ENCODE measurements at places on chromosomes 6 and 20.

GRCh38 chr20:53621482-53622246 lies 28.0 kb upstream of the ZNF217 start:
- no peak for DNase-seq

DNA sequence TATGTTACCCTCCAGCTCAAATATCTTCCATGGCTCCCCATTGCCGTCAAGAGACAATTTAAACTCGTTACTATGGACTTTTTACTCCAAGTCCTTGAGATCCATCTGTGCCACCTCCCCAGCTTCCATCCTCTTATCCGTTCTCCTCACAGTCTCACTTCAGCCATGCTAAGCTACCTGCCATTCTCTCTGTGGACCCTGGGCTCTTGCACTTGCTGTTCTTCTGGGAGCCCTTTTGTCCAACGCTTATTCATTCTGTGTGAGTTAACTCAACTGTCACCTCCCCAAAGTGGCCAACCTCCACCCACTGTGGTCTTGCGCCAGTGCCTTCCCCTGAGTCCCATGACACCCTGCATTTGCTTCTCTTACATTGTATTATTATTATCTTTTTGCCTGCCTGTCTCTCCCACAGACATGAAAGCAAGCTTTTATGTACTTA lies 132.4 kb downstream of the BCAS1 start:
- DNase-seq, result no peak

GRCh38 chr6:118869350-118869749 lies 24.6 kb upstream of the ASF1A start:
- no peak for DNase-seq

DNA sequence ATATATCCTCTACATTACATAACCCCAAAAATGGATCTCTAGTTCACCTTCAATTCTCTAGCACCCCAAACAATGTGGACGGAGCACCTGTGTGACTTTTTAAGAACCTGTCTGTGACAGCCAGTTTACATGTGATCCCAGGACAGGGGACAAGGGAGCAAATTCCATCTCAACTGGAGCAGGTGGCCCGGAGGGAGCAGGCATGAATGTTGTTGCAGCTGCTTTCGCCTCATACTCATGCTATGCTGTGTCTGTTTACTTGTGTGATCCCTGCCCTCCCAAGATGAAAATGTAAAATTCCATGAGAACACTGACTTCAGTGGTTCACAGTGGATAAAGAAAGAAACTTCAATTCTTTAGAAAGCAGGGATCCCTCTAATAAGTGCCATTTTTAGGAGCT lies 600.3 kb downstream of the CDH26 start:
- DNase-seq, result no peak

DNA sequence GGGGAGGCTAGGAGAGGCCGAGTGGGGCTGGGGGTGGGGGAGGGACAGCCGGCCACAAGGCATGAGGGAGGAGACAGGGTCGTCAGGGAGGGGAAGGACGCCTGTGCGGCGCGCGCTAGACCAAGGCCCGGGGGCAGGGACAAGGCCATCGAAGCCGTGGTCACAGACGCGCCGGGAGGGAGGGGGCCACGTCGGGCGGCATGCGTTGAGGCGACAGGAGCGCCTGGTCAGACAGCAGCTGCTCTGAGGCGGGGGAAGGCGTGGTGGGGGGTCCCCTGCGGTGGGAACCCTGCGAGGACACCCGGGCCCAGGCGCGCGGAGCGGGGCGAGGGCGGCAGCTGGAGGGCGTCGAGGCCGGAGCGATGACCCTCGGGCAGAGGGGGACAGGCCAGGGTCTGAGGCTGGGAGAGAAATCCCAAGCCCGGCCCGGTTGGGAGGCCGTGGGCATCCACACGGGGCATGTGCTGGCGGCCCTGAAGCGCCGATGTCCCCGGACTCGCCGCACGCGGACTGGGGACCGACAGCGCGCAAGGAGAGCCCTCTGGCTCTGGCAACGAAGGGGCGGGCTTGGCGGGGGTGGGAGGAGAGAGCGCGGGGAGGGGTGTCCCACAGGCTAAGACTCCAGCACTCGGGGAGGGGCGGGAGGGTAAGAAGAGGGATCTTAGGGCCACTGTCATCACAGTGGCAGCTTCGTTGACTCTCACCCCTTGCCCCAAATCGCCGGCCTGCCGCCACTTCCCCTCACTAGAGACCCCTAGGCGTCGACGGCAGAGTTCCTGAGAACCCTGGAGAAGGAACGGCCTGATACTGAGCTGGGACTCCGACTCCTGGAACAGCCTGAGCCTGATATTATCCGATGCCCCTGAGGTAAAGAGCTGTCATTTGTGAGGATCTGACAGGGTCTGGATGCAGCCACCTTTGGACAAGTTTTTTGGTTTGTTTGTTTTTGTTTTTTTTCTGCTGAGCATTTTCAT lies 5.0 kb downstream of the TMEM239 start:
- no peak for DNase-seq

GRCh38 chr6:32858194-32858593 lies 4.2 kb downstream of the PSMB9 start:
- DNase-seq, result no peak

DNA sequence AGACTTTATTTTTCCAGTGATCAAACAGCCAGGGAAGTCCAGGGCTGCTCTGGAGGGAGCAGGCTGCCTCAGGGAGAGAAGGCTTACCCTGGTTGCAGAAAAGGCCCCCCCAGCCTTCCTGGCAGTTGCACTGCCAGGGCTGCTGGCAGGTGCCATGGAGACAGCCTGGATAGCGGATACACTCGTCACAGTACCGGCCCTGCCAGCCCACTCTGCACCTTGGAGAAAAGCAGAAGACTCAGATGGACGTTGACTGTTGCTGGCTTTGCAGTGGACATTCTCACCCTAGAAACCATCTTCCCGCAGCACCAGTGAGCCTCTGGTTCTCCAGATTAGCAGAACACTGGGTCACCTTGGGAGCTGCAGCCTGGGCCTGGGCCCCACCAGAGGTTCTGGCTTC lies 5.4 kb downstream of the DLL1 start:
- DNase-seq, result no peak

DNA sequence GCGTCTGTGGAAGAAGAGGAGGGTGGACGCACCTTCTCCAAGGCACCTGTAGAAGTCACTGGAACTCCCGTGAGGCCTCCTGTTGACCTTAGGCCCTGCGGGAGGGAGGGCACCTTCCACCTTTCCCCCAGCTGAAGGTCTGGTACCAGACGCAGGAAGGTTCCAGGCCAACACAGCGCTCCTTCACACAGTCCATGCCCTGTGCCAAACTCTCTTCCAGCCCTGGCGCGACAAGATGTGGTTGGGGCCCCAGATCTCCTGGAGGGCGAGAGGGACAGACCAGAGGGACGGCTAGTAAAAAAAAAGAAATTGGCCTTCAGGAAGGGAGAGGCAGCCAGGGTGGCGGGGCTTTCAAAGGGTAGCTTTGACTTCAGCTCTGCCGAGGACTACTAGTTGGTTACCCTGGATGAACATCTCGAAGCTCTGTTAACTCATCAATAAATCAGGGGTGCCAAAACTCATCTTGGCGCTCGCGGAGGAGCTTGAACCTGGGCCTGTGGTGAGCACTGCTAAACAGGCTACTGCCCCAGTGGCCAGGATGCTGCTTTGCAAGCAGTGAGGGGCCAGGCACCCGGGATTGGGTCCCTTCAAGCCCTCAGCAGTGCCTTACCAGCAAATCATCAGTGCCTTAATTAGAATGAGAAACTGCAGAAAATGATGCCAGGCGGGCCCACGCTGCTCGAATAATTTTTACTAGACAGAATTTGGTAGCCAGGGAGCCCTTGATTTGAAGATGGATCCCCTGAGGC lies 14.9 kb downstream of the AARS2 start:
- DNase-seq, result no peak

- no peak for DNase-seq
Measured at GRCh38 chr6:152981989-152982903, 595 bp downstream of the FBXO5 start.

GRCh38 chr6:141452354-141452686 lies 680.4 kb upstream of the GJE1 start:
- DNase-seq, result no peak

DNA sequence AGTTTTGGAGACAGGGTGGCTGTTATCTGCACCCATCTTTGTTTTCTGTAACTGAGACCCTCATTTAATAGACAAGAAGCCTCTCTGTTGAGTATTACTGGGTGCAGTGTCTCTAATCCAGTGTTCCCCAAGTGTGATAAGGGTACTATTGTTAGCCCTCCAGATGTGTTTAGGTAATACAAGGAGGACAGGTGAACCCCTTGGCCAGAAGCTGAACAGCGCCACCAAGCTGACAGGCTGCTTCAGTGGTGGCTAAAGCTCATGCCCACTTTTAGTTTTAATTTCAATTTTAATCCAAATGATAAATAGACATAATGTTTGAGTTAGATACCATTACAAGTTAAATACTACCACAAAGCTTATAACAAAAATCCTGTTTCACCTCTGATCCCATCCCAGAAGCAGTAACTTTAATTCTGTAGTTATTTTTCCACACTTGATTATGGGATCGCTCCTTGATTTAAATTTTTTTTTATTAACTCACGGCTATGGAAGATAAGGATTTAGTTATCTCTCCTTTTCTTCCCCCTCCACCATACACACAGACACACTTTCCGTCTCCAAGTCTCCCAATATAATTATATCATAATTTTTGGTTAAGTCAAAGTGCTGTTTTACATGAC lies 8.4 kb upstream of the STK35 start:
- no peak for DNase-seq

GRCh38 chr6:90429713-90430112 lies 133.1 kb upstream of the BACH2 start:
- no peak for DNase-seq

GRCh38 chr6:15200087-15200486 lies 45.8 kb upstream of the JARID2 start:
- no peak for DNase-seq

DNA sequence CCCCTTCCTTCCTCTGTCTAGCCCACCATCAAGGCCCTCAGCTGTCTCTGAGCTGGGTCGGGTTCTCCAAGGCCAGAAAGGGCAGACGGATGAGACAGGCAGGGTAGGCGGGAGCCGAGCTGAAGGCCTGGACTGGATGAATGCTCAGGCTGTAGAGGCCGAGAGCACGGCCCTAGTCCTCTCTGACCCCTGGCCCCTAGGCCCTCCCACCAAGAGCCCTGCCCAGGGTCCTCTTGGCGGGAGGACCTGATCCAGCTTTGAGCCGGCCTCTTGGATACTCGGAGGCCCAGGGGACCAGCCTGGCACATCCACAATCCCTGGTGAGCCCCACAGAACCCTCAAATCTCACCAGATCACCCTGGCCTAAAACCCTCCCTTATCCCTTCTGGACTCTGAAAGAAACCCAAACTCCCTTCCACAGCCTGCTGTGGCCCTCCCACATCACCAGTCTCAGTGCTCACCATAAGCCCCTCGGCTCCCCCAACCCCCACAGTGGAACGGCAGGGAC lies 8.2 kb downstream of the ADISSP start:
- DNase-seq, result no peak

DNA sequence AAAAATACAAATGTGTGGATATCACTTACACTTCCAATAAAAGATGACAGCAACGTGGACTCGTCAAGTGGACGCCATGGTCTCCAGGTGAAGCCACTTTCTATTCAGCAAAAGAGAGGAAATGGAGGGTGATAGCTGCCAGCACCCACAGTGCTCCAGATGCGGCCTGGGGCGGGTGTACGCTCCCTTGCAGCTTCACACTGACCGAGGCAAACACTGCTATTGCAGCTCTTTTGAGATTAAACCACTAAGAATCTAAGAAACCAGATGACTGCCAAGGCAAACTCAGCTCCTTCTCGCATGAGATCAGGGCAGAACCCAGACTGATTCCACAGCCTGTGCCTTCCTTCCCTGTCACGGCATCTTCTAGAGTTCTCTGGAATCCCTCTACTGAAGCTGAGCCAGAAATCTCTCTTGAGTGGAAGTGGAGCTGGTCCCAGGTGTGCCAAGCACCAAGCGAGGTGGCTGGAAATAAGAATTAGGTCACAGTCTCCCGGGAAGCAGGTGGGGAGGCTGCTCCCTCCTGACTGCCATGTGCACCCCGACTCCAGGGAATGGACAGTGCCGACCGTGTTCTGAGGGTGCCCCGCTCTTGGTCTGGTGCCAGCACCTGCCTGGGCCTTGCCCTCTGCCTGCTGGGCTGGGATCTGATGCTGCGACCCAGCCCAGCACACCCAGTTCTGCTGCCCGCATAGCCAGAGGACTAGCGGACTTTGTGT lies 90.1 kb upstream of the AFDN start:
- DNase-seq, result no peak

GRCh38 chr6:143333749-143334520 lies 116.6 kb downstream of the ADAT2 start:
- DNase-seq, result no peak

- DNase-seq, result no peak
Measured at GRCh38 chr20:54118220-54119001, 48.0 kb upstream of the BCAS1 start.

GRCh38 chr6:73263570-73263909 lies 544 bp upstream of the KHDC1 start:
- no peak for DNase-seq

Data from activated T-cell treated with anti-CD3 and anti-CD28 coated beads for 24 hours (primary cell).